ENCODE measurements at places on chromosomes 11 and 22. TPM values are rescaled to one million over a fixed set of nuclear protein-coding genes. Genes with fewer than 3 reads are reported as not detected.

PRG3 gene
- total RNA-seq = not detected

GGTLC3 gene
- not detected for total RNA-seq

SCUBE2 gene
- 3.4 TPM for total RNA-seq

NXPE2 gene
- under 0.01 TPM for total RNA-seq

FXYD6 gene
- 0.37 TPM for total RNA-seq

APOC3 gene
- total RNA-seq = not detected

BIK gene
- not detected for total RNA-seq

GAB4 gene
- total RNA-seq = not detected

MGAT3 gene
- total RNA-seq = not detected

CHEK2 gene
- total RNA-seq = 20.6 TPM

THY1 gene
- total RNA-seq = 162 TPM

ZBTB16 gene
- total RNA-seq = under 0.01 TPM

AIFM3 gene
- total RNA-seq = 0.33 TPM

CELSR1 gene
- total RNA-seq = 5.4 TPM

PATL1 gene
- 9.9 TPM for total RNA-seq

NRGN gene
- 1.5 TPM for total RNA-seq

SPDYC gene
- not detected for total RNA-seq

OR51B6 gene
- not detected for total RNA-seq

DEFB131B gene
- not detected for total RNA-seq

TTC36 gene
- 0.22 TPM for total RNA-seq

MRGPRF gene
- total RNA-seq = 33.6 TPM

PNPLA5 gene
- not detected for total RNA-seq

TBX10 gene
- total RNA-seq = not detected

OR8A1 gene
- not detected for total RNA-seq

CCDC73 gene
- total RNA-seq = not detected

RNF121 gene
- 27.4 TPM for total RNA-seq

JAML gene
- under 0.01 TPM for total RNA-seq

KRTAP5-2 gene
- total RNA-seq = not detected

CATSPER1 gene
- under 0.01 TPM for total RNA-seq

SLC3A2 gene
- total RNA-seq = 637 TPM

LRRC56 gene
- total RNA-seq = 0.62 TPM

KDM4D gene
- 1.4 TPM for total RNA-seq

RASGRP2 gene
- 1.2 TPM for total RNA-seq

APOL5 gene
- not detected for total RNA-seq

ZC3H12C gene
- 9.7 TPM for total RNA-seq

OR52H1 gene
- total RNA-seq = 1.1 TPM

KCNK4 gene
- not detected for total RNA-seq

OR5B21 gene
- not detected for total RNA-seq

NLRP14 gene
- 0.50 TPM for total RNA-seq

ANO5 gene
- 0.44 TPM for total RNA-seq

PDGFB gene
- 0.11 TPM for total RNA-seq

KRTAP5-11 gene
- not detected for total RNA-seq

RANBP1 gene
- 588 TPM for total RNA-seq

RIC3 gene
- under 0.01 TPM for total RNA-seq

SLCO2B1 gene
- 1.2 TPM for total RNA-seq

SCARF2 gene
- 36.9 TPM for total RNA-seq

RIMBP3C gene
- 0.11 TPM for total RNA-seq

CTSW gene
- 0.12 TPM for total RNA-seq

SMTNL1 gene
- not detected for total RNA-seq

NECTIN1 gene
- total RNA-seq = 3.4 TPM

SBF1 gene
- 118 TPM for total RNA-seq
